ENCODE measurements at places on chromosomes 16 and 17. TPM values are rescaled to one million over a fixed set of nuclear protein-coding genes. Genes with fewer than 3 reads are reported as not detected.

The KRT12 gene
- total RNA-seq = not detected

The CHD9 gene
- 20.5 TPM for total RNA-seq

The PNMT gene
- total RNA-seq = not detected

The USP6 gene
- not detected for total RNA-seq

The ABCA6 gene
- 6.4 TPM for total RNA-seq

The RGS11 gene
- total RNA-seq = 7.0 TPM

The NAGLU gene
- total RNA-seq = 83.1 TPM

The ABCA3 gene
- total RNA-seq = 2.1 TPM

The BLMH gene
- total RNA-seq = 17.3 TPM

The KRTAP2-1 gene
- not detected for total RNA-seq

The KIF18B gene
- 2.1 TPM for total RNA-seq
